GM13977 (cell line): ENCODE measurements at places on chromosomes 6 and 20.

DNA sequence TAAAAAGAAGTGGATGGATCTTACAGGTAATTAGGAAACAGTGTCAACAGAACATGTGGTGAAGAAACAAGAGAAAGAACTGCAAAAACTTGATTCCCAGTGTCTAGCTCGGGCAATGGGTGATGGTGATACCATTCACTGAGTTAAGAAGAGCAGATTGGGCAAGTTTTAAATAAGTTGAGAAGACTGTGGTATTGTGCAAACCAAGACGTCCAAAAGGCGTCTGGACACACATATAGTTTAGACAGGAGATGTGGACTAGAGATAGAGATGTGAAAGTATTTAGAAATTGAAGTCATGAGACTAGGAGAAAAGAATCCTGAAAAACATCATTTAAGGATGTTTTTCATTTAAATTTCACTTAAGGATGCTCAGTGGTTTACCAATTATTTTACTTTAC, 53.9 kb downstream of the CDK19 start:
- no peak for DNase-seq

DNA sequence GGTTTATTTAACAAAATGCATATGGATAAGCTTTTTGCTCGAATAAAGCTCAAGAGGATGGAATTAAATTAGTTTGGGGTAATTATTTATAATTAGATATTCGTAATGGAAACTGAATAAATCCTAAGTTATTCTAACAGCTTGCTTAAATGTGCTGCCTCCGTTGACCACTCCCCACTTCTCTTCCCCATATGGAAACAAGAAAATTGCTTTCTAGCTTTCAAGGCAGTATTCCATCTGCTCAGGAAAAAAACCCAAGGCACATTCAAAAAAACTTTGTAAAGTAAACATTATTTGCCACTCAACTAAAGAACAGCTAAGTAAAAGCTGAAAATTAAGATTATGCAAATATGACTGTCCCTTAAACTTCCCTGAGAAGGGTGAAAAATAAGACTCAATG, 369.2 kb downstream of the HAO1 start:
- no peak for DNase-seq

DNA sequence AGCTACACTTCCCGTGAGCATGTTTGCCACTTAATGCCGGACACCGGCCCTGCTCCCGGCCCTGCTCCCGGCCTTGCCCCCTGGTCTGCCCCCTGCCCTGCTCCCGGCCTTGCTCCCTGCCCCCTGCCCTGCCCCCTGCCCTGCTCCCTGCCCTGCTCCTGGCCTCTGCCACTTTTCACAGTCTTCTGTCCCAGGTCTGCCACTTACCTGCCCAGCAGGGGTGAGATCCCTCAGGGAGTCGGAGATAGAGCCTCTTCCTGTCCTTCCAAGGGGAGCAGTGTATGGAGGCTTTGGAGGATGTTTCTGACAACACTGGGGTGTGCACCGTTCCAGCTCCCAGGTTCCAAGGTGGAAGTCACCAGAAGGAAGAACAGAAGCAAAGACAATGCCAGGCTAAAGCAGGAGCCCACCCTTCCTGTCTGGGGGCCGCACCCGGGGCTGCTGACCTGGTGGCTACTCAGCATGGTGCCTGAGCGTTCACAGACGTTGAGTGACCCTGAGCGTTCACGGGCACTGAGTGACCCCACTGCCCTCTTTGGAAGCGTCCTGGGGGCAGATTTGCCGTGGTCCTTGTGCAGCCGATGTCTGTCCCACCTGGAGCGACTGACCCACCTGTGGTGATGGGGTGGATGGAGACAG, 199.8 kb downstream of the DLL1 start:
- no peak for DNase-seq

DNA sequence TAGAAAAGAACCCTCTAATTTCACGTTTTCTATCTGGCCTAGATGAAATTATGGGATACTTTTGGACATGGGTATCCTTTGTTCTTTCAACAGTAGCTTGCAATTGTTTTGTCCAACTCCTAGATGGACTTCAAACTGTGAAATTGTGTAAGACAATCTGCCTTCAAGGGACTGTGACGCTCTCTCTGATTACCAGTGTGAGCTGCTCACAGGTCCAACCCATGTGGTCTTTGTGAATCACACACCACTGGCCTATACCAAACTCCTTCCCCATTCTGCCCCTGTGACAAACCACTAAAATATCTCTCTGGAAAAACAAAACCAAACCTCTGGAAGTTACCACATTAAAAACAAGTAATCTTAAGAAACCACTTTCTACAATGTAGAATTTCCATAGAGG, 59.5 kb downstream of the NINL start:
- DNase-seq: no peak

DNA sequence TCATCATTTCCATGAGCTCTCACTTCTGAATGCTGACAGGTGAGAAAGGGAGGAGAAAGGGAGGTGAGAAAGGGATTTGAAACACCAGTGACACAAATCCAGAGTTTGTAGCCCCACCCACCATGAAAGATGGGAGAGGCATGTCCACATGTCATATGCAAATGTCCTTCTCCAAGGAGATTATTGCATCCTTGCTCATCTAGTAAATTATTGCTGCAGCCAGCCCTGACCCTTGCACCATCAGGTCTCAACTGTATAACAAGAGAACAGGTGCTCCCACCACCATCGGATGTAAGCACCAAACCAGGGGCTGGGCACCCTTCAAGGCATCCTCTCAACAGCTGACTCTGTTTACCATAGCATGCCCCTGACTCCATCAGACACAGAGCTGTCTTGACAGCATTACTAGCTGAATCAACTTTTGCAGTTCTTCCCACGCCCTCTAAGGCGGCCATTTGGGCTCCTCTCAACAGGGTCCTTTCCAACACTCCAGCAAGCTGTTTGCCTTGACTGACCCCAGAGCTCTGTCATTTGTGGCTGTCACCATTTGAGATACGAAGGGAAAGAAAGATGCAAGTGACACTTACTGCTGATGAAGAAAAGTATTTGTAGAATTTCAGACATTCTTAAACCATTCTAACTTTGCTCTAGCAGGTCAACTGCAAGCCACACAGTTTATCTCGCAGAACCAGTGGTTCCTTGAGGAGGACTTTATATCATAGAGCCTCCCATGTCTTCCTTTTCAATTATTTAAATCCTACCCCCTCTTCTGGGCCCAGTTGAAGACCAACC, 14.2 kb downstream of the GFOD1 start:
- no peak for DNase-seq

DNA sequence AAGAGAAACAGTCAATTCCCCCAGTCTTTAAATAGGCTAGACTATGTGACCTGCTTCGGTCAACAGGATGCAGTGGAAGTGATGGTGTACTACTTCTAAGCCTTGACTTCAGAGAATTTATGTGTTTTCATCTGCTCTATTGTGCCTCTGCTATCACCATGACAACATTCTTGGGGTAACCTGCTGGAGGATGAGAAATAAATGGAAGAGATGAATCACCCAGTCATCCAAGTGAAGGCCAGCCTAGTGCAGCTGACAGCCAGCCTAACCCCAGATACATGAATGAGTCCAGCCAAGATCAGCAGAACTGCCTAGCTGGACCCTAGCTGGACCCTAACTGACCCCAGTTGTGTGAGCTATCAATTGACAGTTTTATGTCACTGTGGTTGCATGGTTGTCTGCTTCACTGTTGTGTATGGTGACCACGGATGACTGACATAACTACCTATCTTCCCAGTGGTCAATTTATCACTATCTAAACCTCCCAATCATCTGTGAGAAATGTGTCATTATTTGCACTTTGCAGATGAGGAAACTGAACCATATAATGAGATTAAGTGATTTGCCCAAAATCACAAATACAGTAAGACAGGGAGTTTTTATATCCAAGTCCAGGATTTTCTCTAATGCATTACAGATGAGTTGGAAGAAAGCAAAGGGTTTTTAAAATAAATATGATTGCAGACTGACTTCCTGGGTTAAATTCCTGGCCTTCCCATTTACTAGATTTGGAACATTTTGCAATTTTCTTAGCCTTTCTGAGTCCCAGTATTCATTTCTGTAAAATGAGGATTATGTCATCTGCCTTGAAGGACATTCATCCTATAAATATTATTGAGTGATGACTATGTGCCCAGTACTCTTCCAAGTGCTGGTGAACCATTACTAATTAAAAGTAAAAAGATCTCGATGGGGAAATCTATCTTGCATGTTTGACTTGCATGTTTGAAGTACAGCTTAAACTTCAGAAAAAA, 136.4 kb upstream of the PLCB4 start:
- DNase-seq: no peak

DNA sequence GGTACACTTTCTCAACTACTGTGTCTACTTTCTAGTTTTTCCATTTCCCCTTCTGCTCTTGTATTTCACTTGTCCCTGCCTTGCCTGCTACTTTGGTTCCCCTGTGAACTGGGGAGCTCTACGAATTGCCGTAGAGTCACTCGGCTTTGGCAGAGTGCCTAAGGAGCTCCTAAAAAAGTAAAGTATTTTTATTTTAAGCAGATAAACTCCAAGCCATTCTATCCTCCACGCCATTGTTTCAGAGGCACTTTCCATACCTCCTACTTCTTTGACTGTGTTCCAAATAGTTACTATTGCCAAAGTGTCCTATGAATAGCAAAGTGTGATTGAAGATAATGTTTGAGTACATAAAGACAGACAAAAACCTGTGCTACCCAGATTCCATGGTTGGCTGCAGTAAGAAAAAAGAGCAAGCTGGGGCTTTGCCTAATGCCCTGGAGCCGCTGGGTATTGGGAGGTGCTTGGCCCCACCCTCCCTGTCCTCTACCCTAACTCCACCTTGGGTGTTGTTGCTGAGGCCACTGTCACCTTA, 5.1 kb upstream of the MBOAT1 start:
- no peak for DNase-seq

DNA sequence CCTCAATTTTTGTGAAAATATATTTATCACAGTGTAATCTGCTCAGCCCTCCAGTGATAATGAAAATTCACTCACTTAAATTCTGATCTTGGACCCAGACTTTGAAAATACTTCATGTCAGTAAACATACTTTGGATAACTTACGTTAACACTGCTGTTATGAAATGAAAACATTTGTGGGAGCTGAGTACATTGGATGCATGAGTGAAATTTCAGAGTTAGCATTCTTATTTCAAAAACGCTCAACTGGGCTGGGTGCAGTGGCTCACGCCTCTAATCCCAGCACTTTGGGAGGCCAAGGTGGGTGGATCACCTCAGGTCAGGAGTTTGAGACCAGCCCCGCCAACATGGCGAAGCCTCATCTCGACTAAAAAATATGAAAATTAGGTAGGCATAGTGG, 196.4 kb downstream of the UTRN start:
- no peak for DNase-seq

GRCh38 chr20:50848341-50848808, 53.5 kb downstream of the BCAS4 start:
- DNase-seq: no peak

GRCh38 chr6:967701-968100, 274.8 kb upstream of the EXOC2 start:
- DNase-seq: no peak

DNA sequence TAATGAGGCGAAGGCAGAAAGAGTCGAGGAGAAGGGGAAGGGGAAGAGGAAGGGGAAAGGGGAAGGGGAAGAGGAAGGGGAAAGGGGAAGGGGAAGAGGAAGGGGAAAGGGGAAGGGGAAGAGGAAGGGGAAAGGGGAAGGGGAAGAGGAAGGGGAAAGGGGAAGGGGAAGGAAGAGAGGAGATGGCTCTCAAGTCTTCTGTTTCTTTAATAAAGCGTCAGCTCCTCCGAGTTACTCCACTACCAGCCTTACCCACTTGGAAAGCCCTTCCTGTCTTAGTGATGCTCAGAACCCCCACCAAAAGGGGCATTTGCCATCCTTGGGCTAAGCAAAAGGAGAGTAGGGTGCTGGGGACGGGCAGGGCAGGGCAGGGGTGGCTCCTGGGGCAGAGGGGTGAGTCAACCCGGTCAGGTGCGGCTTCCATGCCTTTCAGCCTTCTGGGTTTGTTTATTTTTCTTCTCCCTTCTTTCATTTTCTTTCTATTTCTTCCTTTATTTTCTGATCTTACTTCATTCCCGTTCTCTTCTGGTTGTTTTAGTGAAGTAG, 476 bp upstream of the CLIC5 start:
- no peak for DNase-seq

GRCh38 chr20:49681850-49682216, 31.8 kb downstream of the B4GALT5 start:
- DNase-seq: no peak

DNA sequence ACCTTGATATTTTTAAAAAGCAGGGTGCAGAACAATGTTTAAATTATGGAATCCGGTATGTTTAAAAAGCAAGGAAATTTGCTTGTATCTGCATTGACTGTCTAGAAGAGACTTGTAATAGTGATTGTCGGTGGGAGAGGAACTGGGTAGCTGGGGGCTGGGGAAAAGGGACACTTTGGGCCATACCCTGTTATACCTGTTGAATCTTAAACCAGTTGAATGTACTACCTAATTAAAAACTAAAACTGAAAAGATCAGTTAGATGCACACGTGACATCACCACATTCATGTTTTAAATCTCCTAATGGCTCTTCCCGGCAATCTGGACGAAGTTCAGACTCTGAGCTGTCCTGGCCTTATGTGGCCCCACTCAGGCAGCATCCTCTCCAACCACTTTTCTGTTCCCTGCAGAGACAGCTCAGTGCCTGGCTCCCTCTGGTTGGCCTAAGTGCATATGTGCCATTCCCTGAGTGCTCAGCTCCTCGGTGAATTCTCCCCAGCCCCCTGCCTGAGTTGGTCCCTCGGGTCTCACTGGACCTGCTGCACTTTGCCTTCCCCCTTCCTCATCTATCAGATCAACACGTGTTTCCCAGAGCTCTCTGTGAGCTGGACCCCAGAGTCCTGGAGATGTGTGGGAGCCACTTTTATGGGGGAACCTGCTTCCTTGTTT, 36.3 kb downstream of the SLC52A3 start:
- DNase-seq: no peak

DNA sequence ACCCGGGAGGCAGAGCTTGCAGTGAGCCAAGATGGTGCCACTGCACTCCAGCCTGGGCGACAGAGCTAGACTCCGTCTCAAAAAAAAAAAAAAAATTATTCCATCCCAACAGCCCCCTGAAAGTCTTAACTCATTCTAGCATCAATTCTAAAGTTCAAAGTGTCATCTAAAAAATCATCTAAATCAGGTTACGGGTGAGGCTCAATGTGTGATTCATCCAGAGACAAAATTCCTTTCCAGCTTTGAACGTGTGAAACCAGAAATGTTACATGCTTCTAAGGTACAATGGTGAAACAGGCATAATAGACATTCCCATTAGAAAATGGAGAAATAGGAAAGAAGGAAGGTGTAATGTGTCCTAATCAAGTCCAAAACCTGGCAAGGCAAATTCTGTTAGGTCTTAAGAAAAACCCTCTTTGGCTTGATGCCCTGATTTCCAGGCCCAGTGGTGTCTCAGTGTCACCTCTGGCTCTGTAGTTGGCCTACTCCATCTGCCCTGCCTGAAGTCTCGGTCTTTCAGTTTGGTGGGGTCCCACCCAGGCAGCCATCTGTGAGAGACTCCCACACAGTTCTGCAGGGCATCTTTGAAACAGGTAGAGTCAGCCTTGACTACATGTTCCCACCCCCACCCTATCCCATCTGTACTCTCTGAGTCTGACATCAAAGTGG, 43.5 kb downstream of the HFE start:
- no peak for DNase-seq

GRCh38 chr6:89385846-89386245, 26.2 kb downstream of the RRAGD start:
- no peak for DNase-seq

GRCh38 chr6:53979468-53980067, 131.7 kb upstream of the MLIP start:
- peak; percentile 28 for DNase-seq

GRCh38 chr20:3842348-3842930, 4.2 kb upstream of the MAVS start:
- DNase-seq: peak; percentile 8

- DNase-seq: peak; percentile 51
Observed at GRCh38 chr6:83086751-83087150, 19.3 kb downstream of the DOP1A start.

GRCh38 chr6:119881416-119881815, 531.9 kb upstream of the MAN1A1 start:
- DNase-seq: no peak
